ENCODE measurements at places on chromosomes 3 and 15. TPM values are rescaled to one million over a fixed set of nuclear protein-coding genes. Genes with fewer than 3 reads are reported as not detected.

TBCCD1 gene
- 19.3 TPM for total RNA-seq

SCN11A gene
- 0.09 TPM for total RNA-seq

FOXL2 gene
- total RNA-seq = under 0.01 TPM

MAGEL2 gene
- under 0.01 TPM for total RNA-seq

PLSCR5 gene
- not detected for total RNA-seq

STARD5 gene
- total RNA-seq = 2.1 TPM

SCAMP5 gene
- total RNA-seq = 11.8 TPM

BFSP2 gene
- not detected for total RNA-seq

DLG1 gene
- total RNA-seq = 132 TPM

GRM2 gene
- total RNA-seq = 0.09 TPM

All from dermis lymphatic vessel endothelial cell (primary cell).